ENCODE measurements at places on chromosomes 5 and 9.

DNA sequence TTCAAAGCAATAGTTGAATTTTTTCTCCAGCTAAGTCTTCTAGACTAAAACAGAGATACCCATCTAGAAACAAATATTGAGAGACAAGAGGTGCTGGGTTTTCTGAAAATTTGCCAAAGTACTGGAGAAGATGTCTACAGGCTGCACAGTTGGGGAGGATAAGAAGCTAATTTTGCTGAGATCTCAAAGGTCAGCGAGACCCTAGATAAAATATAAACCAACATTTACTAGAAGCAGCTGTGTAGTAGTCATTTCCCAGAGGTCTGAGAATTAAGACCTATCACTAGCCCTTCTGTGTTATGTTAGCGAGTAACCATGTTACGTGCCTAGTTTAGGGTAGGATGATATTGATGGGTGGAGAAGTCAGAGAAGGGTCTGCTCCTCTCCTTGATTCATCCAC is 208.5 kb upstream of the TNC start:
- no peak for DNase-seq

DNA sequence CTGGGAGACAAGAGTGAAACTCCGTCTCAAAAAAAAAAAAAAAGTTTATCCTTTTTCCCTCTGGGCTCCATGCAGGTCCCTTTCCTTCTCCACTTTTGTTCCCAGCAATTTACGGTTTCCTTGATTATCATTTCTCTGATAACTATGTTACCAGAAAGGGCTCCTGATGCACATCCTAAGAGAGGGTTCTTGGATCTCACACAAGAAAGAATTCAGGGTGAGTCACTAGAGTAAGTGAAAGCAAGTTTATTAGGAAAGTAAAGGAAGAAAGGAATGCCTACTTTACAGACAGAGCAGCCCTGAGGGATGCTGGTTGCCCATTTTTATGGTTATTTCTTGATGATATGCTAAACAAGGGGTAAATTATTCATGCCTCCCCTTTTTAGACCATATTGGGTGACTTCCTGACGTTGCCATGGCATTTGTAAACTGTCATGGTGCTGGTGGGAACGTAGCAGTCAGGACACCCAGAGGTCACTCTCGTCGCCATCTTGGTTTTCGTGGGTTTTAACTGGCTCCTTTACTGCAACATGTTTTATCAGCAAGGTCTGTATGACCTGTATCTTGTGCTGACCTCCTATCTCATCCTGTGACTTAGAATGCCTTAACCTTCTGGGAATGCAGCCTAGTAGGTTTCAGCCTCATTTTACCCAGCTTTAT is 13.5 kb upstream of the MELK start:
- DNase-seq: peak; percentile 23

- DNase-seq: no peak
These were observed 83.1 kb upstream of the PLPP6 start for GRCh38 chr9:4579001-4579400.

GRCh38 chr9:122949696-122950095 is 8.9 kb downstream of the RABGAP1 start:
- no peak for DNase-seq

GRCh38 chr9:21778304-21778703 is 24.1 kb upstream of the MTAP start:
- DNase-seq: no peak

DNA sequence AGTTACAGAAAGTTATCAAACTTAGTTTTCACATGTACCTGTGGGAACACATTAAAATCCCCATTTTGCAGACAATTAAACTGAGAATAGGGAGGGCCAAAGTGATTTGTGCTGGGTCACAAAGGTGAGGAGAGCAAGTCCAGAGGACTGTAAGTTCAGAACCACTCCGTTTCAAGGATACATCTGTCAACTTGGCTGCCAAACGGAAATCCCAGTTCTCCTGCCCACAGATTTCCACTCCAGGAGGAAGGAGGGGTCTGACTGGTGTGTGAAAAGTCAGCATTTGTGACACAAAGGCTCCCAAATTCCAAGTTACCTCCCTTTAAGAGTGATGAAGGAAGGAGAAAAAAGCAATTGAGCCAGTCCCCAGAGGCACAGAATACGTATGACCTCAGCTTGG is 42.3 kb downstream of the PRELID2 start:
- DNase-seq: no peak

DNA sequence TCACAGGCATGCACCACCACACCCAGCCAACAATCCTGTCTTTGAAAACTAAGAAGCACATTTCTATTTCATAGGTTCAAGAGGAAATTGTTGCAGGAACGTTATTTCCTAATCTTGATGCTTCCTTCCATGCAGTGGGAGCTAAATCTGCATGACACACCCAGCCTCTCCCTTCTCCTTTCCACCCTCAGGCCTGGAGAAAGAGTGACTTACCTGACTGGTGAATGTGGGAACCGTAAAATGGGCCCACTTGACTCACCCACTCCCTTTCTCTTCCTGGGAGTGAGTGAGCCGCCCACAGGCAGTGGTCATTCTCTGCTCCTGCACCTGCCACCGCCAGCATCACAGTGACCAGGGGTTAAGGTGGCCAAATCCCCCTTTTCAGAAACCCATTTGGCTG is 78.2 kb downstream of the C9orf50 start:
- peak; percentile 23 for DNase-seq

GRCh38 chr5:126883564-126884245 is 106.8 kb downstream of the LMNB1 start:
- DNase-seq: no peak

- DNase-seq: no peak
These were observed 24.1 kb upstream of the SLC25A48 start for GRCh38 chr5:135810188-135810943.

DNA sequence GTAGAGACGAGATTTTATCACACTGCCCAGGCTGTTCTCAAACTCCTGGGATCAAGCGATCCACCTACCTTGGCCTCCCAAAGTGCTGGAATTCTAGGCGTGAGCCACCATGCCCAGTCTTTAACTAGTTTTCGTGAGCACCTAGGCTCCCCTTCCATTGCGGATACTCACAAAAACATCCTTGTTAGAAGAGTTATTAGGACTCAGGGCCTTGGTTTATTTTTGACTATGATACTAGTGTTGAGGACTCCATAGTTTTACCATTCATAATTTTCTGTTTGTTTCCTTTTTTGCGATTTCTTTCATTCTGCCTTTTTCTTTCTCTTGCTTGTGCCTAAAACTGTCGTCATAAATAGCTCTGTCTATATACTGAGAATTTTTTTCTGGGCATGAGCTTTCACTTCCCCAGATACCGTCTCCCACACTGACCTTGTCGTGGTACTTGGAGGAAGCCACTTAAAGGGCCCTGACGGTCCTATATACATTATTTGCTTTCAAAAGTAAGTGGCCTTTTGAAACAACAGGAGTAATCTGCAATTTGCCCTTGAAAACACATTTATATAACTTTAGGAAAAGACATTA is 5.2 kb downstream of the F2R start:
- no peak for DNase-seq

- no peak for DNase-seq
These were observed 13.4 kb downstream of the ZBED3 start for GRCh38 chr5:77073667-77074066.

GRCh38 chr5:13350767-13351166 is 593.7 kb downstream of the DNAH5 start:
- peak; percentile 39 for DNase-seq

Data from kidney tubule cell (primary cell).